NCI-H526 (cell line): ENCODE measurements at places on chromosomes 3 and 15.

GRCh38 chr3:119156868-119157267 is 10.9 kb downstream of the TEX55 start:
- no peak for DNase-seq

DNA sequence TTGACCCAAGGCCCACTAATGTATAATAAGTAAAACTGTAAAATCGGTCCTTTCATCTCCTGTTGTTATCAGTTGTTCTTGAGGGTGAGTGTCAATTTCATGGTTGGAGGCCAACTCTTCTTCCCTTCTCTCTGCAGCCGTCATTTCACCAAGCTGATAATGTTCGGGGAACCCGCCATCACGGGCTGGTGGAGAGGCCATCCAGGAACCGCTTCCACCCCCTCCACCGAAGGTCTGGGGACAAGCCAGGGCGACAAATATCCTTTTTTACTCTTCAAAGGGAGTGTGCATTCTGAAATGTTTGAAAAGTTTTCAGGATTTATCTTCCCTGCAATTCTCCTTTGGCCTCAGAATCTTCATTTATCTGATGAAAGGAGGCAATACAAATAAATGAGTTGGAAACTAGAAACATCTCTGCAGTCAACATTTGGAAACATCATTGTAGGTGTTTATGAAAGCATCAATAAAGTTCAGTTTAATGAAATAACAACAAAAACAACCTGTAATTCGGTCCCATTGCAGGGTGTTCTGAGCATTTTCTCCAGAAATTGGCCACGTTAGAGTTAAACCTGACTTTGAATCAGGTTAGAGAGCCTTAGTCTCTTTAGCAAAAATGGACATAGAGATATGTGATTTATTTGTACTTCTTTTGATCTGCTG is 63.9 kb downstream of the CRTC3 start:
- no peak for DNase-seq

- DNase-seq, result no peak
These were observed 63.9 kb upstream of the BBX start for GRCh38 chr3:107458871-107459270.

- DNase-seq, result peak; percentile 95
These were observed 960.1 kb downstream of the FHIT start for GRCh38 chr3:60291115-60291514.

GRCh38 chr3:63644212-63644797 is 8.2 kb upstream of the SNTN start:
- DNase-seq, result no peak

DNA sequence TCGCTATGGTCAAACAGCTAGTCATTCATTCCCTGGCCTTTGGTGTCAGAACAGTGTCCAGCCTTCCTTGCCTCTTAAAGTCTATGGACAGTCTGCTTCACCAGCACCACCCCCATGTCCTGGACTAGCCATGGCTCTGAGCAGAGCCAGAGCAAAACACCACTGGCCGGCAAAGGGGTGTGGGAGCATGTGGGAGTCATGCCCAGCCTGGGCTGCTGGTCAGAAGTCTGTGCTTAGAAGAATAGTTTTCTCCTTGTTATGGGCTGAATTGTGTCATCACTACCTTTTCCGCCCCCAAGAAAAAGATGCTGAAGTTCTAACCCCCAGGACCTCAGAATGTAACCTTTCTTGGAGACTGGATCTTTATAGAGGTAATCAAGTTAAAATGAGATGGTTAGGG is 132.9 kb upstream of the LPP start:
- DNase-seq, result no peak

- DNase-seq, result no peak
These were observed 174.0 kb downstream of the RAB11A start for GRCh38 chr15:66043264-66043663.

DNA sequence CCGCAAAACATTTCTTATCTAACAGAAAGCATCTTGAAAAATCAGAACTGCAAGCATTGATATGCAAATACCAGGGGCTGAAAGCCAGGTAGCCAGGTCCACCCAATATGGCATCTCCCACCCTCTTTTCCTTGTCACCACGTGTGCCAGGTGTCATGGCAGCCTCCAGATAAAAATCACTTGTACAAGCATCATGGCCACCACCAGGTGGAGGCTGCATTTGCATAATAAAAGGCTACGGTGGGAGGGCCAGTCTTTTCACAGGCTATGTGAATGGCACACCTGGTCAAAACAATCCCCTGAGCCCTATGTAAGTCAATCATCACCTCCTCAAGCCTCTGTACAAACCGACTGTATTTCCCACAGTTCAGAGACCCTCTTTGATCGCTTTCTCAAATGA is 1233.1 kb upstream of the ALCAM start:
- DNase-seq, result peak; percentile 21
